ENCODE measurements at places on chromosomes 13 and 19.

DNA sequence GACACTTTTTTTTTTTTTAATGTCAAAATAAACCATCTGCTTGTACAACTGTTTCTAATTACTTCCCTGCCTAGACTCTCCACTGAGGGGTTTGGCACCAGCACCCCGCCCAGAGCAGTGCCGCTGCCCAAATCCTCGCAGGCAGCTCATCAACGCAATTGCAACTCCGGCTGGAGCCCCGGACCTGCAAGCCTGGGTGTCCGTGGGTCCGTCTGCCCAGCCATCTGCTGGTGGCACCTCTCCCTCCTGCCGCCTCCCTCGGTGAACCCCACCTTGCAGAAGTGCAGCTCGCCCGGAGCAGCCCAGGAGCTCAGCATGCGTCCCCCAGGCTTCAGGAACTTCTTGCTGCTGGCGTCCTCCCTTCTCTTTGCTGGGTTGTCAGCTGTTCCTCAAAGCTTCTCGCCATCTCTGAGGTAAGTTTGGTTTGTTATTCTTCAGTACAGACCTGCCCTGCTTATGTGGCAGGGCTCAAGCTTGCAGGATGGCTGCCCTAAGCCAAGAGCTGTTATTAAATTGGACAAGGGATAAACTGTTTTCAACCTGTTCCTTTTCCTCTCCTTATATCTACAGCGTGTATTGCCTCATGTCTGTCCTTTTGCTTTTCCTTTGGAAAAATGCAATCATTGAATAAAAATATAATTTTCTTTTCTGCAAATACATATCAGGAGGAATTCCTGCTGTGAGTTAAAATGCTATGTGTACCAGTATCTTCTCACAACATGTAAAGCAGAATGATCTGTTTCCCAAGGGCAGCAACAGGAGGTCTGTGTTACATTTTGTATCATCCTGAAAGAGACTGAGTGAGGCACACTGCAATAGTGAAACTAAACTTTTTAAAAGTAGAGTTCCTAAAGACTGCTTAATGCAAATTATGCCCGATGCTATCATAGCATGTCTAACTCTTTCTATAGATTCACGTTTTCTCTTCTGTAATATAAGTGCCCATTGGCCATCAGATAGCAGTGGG lies at the start of gene ITGBL1:
Gene ITGBL1, plus strand, starts transcription at position 157 of the 967 bp plus-strand sequence. Its CDS starts 159 bp downstream, at position 316.
- no peak for DNase-seq

GRCh38 chr13:113351514-113352026 lies 12.4 kb downstream of the GRTP1 start:
- no peak for DNase-seq

GRCh38 chr13:26677156-26677555 lies 83.4 kb downstream of the GPR12 start:
- no peak for DNase-seq

DNA sequence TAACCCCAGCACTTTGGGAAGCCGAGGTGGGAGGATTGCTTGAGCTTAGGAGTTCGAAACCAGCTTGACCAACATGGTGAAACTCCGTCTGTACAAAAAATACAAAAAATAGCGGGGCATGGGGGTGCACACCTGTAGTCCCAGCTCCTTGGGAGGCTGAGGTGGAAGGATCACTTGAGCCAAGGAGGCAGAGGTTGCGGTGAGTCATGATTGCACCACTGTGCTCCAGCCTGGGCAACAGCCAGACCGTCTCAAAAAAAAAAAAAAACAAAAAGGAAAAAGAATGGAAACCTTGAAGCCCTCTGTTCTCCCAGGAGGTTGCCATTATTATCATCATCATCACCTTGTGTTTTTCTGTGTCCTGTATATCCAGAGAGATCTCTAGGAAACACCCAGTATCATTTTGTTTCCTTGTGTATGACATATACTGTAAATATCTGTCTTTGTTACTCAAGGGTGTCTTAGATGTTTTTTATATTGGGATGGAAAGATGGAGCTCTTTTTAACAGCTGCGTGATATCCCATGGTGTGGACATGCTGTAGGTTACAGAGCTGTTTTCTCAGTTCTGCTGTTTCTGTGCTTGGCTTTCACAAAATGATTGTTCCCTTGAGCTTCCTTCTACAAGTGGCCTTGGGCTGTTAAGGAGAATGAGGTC lies 11.8 kb downstream of the CHAF1A start:
- no peak for DNase-seq

- no peak for DNase-seq
Measured at GRCh38 chr19:49977076-49977475, 16.1 kb upstream of the SIGLEC11 start.

- DNase-seq: no peak
Measured at GRCh38 chr13:36834299-36834698, 15.3 kb downstream of the RFXAP start.

GRCh38 chr19:4547303-4548237 lies 7.7 kb upstream of the LRG1 start:
- DNase-seq: peak; percentile 14

GRCh38 chr13:71068041-71068440 lies 799.0 kb downstream of the DACH1 start:
- no peak for DNase-seq

GRCh38 chr13:64704121-64704649 lies 2526.0 kb downstream of the PCDH9 start:
- DNase-seq: no peak

GRCh38 chr19:51142119-51142518 lies at the start of gene SIGLEC7:
Gene SIGLEC7, plus strand, starts transcription at chr19:51142301. Its CDS starts 69 bp downstream, at chr19:51142370.
- no peak for DNase-seq

DNA sequence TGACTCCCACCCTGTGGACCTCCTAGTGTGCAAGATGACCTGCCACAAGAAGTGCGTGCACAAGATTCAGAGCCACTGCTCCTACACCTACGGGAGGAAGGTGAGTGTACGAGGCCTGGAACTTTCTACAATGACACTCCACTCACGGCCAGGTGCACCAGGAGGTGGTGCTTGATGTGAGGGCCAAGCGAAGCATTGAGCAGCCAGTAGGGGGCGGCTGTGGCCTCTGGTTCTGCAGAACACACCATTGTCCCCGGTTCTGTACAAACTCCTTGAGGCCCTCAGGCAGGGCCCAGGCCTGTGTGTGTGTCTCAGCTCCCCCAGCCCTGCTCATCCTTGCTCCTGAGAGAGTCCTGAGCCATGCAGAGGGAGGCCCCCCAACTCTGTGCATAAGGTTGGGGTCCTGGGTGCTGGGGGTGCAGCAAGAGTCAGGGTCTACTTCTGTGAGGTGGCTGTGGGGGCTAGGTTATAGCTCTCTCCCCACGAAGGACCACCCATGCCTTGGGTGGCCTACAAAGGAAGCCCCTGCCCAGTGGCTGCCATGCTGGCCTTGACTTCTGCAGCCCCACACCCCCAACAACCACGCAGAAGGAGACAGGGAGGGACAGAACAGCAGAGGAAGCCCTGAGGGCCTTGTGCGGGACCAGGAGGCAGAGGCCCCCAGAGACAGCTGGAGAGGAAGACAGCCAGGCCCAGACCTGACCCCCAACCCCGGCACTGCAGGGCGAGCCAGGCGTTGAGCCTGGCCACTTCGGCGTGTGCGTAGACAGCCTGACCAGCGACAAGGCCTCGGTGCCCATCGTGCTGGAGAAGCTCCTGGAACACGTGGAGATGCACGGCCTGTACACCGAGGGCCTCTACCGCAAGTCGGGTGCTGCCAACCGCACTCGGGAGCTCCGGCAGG lies 9.7 kb upstream of the USE1 start:
- peak; percentile 45 for DNase-seq

DNA sequence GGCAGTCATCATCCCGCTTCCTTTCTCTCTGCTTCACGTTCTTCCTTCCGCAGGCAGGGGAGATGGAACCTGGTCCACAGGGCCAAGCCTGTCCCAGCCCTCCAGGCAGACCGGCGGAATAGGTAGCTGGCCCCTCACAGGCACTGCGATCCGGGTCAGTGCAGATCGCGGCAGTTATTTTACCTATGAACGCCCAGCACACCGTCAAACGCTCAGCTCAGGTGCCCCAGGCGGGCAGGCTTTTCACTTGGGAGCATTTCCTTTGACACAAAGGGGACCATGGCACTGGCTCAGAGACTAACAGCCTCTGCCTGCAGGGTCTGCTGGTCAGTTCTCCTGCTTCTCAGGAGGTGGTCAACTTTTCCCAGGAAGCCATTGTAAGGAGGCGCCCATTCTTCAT lies 97.0 kb upstream of the ZNF98 start:
- no peak for DNase-seq

- DNase-seq: no peak
Measured at GRCh38 chr19:29400917-29401711, 124.7 kb upstream of the VSTM2B start.

DNA sequence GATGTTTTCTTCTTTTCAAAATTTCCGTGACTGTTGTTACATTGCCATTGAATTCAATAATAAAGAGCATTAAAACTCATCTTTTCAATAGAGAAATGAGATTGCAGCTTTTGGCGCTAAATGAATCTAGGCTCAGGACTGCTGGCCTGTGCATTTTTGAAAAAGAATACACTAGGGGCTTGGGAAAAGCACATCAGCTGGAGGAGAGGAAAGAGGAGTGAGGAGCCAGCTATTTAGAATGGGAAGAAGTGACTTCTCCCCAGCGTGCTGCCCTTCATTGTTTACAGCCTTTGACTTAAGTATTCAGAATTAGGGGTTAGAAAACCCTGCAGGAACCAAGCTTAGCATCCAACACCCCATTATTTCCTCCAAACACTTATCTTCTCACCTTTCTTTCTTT lies 43.3 kb downstream of the TNFSF11 start:
- no peak for DNase-seq

DNA sequence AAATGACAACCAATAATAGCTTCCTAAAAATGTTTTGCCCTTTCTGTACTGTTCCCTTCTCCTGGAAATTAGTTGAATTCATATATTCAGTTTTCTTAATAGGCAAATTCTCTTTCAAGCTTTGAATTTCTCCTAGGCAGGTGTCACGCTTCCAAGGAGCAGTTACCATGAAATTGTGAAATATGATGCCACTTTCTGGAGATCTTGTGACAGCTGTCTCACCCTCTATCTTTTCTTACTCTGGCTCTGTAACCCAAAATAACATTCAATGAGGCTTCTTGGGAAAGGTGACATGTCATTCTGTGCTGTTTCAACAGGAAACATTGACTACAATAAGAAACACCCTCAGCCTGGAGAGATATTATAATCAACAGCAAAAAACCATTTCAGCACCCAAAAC lies 80.3 kb upstream of the MRI1 start:
- DNase-seq: no peak

DNA sequence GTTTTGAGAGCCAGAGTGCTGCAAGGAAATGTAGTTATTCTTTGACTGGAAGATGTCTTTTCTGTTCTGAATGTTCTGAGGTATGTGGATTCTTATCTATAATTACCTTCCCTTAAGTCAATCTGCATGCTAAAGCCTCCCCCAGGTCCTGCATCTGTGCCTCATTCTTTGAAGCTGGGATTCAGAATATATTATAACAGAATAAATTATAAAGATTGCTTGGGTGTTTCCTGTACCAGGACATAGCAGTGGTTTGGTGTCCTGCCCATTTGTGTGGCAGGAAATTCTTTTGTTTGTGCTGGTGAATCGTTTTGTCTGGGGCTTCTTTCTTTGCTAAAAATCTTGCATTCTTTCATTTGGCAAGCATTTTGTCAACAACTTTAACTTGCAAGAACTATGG lies 60.2 kb downstream of the ITGBL1 start:
- DNase-seq: no peak

- DNase-seq: no peak
Measured at GRCh38 chr13:50911081-50911631, 1.6 kb downstream of the RNASEH2B start.

DNA sequence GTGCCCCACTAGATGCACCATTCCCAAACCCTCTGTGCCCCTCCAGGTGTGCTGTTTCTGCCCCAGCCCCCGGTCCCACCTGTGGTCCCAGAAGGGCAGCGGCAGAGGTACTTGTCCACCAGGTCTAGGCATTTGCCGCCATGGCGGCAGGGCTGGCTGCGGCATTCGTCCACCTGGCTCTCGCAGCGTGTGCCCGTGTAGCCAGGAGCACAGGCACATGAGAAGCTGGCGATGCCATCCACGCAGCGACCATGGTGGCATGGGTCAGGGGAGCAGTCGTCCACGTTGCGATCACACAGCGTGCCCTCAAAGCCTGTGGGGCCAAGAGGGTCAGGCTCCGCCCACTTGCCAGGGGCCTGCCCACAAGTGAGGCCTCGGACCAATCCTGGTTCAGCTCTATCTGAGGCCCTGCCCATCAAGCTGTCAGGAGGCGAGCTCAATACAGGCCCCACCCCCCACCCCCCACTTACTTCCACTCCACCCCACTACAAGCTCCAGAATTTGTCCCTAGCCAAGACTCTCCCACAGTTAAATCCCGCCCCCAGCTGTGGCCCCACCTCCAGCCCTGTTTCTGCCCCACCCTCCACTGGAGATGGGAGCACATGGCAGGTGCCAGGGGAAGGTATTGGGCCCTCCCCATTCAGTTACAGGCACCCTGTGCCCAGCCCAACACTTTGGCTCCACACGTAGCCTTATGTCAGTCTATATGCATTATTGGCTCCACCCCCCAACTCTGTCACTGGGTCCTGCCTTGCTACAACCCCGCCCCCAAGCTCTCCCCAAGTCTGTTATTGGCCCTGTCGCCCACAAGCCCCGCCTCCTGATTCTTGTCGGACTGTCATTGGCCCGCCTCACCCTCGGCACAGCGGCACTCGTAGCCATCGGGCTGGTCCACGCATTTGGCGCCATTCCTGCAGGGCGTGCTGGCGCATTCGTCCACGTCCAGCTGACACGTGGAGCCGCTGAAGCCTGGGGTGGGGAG lies 13.5 kb downstream of the NOTCH3 start:
- no peak for DNase-seq

DNA sequence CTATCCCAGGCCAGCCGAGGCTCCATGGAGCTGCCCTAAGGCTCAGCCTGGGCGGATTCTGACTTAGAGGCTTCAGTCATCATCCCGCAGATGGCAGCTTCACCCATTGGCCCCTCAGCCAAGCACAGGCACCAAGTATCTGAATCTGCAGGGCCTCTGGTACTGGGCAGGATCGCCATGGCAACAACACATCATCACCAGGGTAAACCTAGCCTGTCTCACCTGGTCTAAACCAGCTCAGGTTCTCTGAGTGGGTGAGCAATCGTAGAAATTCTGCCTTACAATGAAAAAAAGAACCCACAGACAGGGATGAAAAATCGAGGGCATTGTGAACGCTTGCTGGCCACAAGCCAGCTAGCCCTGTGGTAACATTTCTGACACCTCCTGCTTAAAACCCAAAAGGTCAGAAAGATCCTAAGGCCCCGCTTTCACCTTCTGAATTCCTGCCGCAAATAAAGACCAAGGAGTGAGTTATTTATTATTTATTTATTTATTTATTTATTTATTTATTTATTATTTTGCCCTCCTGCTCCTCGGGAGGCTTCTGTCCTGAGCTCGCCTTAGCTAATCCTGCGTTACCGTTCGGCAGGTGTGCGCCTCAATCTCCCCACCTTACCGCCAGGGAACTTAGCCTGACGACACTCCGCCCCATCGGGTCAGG lies 12.0 kb upstream of the CEACAM21 start:
- DNase-seq: no peak

DNA sequence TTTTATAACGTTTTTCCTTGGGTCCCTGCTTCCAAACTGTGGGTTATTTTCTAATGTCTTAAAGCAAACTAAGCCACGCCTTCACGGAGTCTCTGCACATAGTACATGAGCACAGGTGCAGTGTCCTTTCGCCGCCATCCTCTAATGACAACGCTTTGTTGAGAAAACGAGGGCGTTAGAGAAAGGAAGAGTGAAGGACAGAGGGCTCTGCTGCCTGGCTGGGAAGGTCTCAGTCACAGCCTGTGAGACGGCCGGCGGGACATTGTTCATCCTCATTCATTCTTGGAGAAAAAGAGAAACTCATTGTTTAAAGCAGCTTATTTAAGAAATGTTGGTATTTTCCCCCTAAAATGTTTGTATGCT lies 9.5 kb downstream of the IL17D start:
- no peak for DNase-seq

GRCh38 chr19:18450931-18451836 lies 13.3 kb upstream of the ISYNA1 start:
- DNase-seq: peak; percentile 85

GRCh38 chr13:98681049-98681448 lies 71.4 kb downstream of the SLC15A1 start:
- DNase-seq: no peak

Measured in spinal cord (tissue), 10 donors.